ENCODE measurements at places on chromosomes 7 and 10.

DNA sequence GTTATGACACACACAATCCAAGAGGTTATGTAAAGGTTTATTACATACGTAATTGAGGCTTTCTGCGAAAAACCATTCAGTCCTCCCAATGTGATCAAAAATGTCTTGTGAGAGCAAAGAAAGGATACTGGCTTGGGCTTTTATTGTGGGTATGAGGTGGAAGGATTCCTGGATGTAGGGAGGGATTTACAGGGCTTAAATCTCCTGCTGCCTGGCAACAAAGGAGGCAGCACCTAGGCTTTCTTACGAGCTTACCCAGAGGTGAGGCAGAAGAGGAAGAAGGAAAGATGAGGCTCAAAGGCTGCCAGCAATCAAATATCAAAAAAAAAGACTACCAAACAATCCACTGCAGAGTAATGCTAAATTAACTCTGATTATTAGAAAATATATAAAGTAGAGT, 1149.5 kb upstream of the POT1 start:
- DNase-seq = no peak

DNA sequence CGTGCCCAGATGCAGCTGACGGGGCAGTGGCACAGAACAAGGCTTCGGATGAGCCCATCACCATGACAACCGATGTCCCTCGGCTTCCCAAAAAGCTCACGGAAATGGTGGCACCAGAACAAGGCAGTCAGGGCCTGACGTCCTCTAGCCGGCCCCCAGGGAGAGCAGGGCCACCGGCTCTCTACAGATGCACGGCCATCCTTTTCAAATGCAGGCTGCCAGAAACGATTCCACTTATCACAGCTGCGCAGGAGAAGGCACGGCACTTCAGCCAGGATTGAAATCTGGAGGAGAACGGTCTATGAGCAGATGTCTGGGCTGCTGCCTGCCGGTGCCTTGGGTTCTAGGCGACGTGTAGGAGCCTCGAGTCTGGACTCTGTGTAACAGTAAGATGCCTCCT, 223.8 kb downstream of the ZMYND11 start:
- peak; percentile 69 for DNase-seq

DNA sequence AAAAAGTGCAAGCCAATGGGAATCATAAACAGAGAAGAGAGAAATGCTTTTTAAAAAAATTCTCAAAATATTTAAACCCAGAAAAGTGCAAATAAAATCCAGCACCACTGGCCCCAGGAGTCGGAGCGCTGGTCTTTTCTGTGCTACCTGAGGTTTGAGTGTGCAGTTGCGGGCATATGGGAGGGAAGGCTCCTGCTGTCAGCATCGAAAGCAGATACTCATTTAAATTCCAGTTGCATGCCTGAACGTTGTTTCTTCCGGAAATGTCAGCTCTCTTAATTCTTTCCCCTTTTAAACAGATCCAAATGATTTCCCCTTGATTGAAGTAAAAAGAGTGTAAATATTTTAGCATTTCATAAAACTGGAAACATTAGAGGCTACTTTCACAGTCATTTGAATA, 240.5 kb upstream of the GPR26 start:
- no peak for DNase-seq

DNA sequence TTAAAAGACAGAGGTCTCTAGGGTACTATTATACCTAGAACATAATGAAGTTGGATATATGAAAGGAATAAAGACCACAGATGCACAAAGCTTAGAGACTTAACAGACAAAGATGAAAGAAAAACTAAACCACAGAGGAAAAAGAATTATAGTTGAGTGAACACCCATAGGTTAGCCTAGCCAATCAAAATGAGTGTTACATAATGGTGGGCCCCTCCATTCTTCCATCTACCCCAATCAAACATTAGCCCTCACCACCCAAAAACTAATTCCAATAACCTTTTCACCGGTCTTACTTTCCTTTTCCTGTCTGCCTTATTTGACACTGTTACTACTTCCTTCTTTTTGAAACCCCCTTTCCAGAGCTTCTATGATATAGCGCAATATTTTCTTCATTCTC, 130.1 kb downstream of the ELMO1 start:
- DNase-seq = no peak

DNA sequence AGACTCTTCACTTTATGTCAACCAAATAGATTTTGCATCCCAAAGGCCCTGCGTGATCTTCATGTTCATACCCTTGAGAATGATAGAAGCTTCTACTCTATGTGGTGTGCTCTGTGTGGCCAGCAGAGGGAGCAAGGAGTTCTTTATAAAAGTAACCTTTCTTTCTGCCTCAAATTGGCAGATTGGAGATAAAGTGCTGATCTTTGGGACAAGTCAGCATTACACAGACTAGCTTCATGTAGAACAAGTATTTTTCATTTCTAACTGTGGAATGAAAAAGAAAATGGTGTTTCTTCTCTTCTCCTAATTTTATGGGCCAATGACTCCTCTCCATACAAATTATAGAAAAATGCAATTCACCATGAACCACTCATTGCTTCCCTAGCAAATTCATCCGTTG, 1214.1 kb downstream of the SORCS1 start:
- DNase-seq = no peak

DNA sequence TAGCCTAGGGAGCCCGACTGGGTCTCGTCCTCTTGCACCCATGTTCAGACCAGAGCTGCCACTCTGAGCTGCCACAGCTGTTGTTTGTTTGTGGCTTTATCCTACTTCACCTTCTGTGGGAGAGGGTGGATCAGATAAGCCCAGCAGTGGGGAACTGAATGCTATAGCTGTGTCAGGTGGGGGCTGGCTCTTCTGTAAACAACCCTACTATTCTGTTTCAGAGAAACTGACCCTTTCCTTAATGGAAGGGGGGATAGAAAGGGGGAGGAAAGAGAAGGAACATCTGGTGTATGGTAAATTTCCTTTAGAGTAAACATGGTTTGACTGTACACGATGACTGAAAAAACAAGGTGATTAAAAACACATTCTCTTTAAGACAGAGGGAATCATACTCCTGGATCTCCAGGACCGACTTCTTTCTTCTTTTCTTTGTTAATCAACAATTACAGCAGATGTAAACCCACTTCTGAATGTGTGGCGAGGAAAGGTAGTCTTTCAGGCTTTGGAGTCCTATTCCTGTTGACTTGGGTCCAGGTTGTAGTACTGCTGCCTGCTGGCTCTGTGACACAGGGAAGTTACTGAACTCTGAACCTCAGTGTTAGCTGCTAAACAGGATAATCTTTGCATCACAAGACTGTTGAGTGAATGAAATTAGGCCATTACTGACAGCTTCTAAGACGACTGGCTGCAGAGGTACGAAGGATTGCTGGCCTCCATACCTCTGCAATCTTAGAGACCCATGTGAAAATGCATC, 6.0 kb downstream of the PRXL2A start:
- no peak for DNase-seq

GRCh38 chr10:103854686-103855391, 537 bp downstream of the SH3PXD2A start:
- DNase-seq = no peak

DNA sequence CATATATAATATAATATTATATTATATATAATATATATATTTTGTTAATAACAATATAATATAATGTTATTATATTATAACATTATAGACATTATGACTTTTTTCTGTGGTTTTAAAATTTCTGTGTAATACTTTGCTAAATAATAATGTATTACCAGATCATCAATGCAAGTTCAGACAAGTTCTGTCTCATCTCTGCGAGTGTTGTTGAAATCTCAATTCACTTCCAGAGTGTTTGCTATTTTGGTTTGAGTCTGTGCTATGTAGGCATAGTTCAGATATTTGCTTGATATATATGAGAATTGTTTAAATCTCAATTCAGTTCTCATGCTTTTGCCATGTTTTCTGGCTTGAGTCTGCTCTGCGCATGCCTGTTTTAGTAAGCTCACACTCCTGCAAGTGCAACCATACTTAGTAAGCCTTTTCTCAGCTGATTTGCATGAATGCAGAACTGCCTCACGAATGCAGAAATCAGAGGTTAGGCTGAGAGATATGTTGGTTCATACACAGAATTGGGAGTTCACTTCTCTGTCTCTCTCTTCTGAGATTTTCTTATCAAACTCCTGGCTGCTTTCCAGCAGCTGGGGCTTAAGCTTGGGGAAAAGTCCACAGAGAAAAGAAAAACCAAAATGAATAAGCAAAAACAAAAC, 830.2 kb upstream of the SORCS1 start:
- no peak for DNase-seq

DNA sequence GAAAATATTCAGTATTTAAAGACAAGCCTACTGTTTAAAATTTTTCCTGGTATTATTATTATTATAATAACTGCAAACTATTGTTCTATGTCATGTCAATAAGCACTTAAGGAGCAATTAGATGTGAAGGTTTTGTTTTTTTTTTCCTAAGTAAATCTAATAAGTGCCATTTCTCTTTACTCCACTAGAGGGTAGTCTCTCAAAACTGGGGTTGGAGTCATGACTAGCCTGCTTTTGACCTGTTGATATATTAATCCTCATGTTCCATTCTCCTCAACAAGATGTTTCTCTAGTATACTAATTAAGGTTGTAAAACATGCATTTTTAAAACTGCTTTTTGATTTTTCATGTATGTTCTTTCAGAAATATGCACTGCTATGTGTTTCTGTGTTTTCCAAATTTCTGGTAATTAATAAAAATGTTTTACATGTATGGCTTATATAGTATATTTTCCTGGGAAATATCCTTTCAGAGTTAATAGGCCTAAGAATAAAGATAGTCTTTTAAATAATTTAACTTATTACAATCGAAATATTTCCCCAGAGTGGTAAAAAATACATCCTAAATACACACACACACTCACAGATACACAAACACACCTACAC, 1.0 kb upstream of the LRRN3 start:
- no peak for DNase-seq

DNA sequence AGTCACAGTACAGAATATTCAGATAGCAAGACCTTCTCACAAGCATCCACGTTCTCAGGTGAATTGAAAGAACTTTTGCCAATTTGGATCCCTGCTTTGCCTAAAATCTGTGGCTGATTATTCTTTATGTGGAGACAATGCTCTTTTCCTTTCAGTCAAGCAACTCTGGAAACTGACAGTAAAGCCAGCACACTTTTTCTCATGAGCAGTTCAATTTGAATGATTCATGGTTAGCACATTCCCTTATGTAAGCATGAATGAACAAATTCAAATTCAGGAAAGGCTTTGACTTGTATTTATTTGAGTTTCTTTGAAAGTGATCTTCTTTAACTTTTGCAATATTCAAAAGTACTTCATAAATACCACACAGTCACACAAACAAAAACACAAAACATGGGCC, 57.6 kb downstream of the MEOX2 start:
- no peak for DNase-seq

DNA sequence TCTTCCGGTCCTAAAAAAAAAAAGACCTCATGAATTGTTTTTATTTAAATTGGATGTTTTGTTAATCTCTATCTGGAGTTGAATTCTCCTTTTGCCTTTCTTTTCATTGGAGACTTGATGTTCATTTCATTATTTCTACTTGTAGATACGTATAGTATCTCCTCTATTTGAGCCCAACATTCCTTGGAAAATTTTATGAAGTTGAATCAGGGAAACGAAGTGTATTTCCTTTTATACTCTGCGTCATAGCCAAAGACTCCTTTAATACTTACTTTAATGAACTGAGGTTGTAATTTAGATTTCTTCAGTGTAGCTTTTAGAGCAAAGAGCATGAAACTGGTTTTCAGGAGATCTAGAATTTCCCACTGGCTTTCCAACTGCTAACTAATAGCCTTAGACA, 132.4 kb downstream of the KIAA1217 start:
- DNase-seq = no peak

DNA sequence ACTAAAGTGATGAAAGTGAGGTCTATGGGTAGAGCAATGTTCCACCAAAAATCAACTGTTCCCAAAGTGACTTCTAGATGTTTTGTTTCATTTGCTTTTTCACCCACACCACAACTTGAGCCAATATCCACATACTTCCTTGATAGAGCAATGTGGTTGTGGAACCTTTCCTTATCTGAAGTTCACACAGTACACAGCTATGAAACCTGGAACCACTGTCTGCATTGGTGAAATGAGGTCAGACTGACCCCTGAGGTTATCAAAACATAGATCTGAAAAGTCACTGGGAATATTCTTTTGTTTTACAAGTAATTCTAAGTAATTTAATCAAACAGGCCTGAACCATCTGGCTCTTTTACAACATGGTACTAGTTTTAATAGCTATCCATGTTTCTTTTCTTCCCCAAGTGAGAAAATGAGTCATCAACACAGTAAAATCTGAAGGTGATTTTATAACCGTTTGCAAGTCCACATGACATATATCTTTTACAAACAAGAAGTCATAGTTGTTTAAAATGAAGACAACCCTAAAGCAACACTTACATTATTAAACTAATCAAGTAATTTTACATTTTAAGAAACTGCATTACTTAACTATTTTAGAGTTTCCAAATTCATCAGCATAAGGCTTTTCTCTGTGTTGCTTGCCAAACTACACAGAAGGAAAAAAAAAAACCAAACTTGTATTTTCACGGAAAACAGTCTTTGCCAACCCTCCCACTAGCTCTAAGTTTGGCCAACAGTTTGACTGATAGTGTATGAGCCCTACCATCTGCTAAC, 80.3 kb downstream of the LRRC17 start:
- no peak for DNase-seq

DNA sequence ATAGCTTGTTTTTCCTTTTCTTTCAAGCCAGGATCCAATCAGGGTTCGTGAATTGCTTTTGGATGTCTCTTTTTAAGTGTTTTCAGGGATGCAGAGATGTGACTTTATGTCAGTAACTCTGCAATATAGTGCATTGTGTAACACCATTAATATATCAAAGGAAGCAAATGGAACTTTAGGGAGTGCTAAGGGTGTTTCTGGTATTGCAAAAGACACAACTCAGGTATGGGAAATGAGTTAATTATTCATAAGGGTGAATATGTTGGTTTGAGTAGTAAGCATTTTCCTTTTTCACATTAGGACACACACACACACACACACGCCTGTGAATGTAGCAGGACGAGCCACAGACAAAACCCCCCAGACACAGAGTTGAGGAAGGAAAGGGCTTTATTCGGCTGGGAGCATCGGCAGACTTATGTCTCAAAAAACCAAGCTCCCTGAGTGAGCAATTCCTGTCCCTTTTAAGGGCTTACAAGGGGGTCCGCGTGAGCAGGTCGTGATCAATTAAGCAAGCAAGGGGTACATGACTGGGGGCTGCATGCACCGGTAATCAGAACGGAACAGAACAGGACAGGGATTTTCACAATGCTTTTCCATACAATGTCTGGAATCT, 31.8 kb upstream of the GSDME start:
- no peak for DNase-seq

- no peak for DNase-seq
Observed at GRCh38 chr10:127635882-127636281, 86.8 kb downstream of the NPS start.

GRCh38 chr10:124150189-124150806, 56.9 kb upstream of the CHST15 start:
- no peak for DNase-seq

DNA sequence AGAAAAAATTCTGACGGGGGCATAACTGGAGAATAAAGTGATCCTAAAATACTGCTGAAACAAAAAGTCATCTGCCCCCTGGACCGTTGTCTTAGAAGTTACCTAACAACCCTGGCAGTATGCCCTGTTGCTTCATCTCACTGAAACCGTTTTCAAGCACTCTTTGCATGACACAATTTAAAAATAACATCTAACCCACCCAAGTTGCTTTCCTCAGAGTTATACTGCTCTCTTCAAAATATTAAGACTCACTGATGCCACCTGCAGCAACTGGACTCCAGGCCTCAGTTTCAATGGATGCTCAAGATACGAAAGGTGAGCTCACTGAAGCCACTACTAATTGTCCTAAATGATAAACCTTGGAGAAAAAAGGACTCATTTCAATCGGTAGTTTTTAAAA, 57.4 kb downstream of the CDK6 start:
- DNase-seq = no peak
